ENCODE measurements at places on chromosomes 2 and 18.

DNA sequence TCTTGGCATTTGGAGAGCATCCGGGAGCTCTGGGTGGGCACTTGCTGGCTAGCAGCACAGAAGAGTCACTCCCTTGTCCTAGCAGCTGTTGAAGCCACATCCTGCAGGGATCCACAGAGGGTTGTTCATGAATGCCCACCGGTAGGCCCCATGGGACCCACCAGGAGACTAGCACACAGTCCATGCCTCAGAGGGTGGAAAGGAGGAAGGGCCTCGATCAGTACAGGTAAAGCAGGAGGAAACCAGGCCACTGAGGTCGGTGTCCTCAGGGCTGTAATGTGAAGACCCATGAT, 205.8 kb downstream of the SEPTIN10 start:
- DNase-seq, result no peak

DNA sequence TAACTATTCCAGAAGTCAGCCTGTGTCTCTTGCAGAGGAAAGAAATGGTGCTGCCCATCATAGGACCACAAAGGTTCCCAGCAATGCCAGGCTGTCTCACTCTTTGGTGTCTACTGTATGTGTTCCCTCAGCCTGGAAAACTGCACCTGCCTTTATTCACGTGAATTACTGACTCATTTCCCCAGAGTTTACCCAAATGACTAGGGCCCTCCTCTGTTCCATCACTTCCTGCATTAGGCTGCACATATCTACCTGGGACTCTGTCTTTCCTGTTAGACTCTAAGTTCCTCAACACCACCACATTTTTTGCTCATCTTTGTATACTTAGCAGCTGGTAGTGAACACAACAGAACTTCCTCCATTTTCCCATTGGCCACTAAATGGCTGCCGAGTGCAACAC, 188.3 kb downstream of the FHOD3 start:
- DNase-seq, result no peak

- DNase-seq, result no peak
These were observed 488.8 kb upstream of the RAB6C start for GRCh38 chr2:129490641-129491040.

DNA sequence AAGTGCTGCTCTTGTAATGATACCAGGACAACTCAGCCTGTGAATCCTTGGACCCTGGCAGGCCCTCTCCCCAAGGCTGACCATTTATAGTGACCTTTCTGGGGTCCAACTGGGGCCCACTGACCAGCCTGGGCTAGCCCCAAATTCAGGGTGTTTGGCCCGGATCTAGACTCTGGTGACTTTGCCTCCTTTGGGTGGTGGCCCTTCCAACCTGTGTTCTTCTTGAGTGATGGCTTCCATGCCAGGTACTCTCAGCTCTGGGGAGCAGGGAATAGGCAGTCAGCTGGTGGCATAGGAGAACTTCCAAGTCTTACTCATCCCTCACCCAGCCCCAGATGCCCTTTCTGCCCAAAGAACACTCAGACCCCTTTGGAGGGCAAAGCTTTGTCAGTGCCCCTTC, 10.3 kb downstream of the MYO7B start:
- peak; percentile 31 for DNase-seq

DNA sequence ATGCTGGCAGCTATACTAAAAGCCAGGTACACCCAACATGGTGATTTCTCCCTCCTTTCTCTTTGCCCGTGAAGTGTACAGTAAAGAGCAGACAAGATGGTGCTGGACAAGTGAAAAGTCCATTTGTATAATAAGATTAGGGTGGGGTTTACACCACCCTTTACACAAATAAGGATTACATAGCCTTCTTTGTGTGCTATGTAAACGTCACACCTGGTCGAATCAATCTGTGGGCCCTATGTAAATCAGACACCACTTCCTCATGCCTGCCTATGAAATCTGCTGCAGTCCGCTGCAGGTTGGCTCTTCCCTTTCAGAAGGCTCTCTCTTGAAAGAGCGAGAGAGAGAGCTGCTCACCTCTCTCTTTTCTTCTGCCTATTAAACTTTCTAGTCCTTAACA, 1054.3 kb upstream of the SLC39A10 start:
- no peak for DNase-seq

DNA sequence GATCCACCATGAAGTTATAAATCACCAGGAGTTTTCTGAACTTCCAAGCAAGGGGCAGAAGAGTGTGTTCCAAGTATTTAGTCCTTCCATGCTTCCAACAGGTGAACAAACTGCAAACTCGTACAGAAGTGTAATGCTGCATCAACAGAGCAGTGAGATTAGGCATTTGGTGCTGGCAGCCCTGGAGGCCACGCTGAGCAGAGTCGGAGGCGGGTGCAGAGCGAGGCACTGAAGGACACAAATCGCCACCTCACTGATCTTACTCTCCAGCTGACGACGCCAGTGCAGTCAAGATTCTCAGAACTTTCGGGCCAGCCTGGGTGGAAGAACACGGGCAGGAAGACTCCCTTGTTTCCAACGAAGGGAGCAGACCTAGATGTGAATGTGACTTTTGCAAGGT, 39.2 kb downstream of the SERPINE2 start:
- DNase-seq, result no peak

DNA sequence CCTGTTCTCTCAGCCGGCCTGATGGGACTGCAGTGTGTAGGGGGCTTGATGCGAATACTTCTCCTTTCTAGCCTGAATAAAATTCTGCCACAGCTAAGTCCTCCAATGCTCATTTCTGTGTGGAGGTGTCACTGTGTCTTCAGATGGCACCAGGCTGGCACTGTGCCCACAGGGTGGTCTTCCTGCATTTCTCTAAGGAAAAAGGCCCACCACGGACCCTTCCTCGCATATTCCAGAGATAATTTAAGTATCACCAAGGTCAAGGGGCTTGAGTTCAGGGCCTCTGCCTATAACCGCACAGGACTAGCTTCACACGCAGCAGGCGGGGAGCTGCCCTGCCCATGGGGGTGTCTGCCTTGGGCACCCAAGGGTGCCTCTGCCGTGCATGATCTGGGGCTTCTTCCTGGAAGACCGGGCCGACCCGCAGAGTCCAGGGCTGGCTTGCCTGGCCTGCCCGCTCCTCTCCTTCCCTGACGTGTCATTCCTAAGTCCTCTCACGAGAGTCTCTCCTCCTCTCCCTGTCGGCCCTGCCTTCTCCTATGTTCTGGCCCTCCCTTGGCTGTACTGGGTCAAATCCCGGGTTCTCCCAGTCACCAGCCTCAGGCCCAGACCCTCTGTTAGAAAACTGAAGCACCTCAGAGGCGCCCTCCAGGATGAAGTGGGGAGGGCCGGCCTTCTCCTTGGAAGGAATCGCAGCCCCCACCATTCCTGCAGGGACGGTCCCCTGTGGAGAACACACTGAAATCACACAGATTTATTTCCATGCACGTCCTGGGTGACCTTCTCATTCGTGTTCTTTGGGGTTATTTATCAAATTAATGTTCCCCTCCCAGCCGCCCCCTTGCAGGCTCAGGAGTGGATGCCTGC, 48.9 kb upstream of the PXDN start:
- DNase-seq, result no peak

GRCh38 chr2:184078496-184078895, 519.8 kb upstream of the ZNF804A start:
- DNase-seq, result no peak

DNA sequence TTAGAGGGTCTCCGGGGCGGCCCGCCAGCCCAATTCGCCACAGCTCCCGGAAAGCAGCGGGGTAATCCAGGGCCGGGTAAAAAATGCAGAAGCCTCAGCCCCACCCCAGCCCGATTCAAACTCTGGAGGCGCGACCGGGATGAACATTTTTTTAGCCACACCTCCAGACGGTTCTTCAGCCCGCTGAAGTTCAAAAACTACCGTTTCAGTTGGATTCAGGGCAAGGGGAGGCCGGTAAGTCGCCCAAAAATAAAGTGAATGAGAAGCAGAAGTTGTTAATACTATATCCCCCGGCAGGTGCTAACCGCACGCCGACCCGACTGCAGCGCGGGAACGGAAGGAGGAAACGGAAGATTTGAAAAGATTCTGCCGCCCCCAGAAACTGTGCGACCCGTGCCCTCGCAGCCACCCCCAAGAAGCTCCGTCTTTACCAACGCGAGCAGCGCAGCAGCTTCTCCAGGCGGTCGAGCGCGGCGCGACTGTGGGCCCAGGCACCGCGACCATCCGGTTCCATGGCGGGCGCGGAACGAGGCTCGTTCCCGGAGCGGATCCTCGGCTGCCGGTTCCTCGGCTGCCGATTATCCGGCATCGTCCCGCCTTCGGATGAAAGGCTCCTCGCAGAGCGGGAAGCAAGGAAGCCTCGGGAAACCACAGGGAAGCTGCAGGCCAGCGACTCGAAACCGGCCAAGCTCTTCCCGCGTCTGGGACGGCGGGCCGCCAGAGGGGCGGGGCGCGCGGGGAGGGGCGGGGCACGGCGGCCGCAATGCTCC, at the start of gene BARD1:
Gene BARD1, minus strand, starts transcription at position 703 of the 770 bp plus-strand sequence. Its CDS starts 114 bp downstream, at position 589.
- peak; percentile 64 for DNase-seq

DNA sequence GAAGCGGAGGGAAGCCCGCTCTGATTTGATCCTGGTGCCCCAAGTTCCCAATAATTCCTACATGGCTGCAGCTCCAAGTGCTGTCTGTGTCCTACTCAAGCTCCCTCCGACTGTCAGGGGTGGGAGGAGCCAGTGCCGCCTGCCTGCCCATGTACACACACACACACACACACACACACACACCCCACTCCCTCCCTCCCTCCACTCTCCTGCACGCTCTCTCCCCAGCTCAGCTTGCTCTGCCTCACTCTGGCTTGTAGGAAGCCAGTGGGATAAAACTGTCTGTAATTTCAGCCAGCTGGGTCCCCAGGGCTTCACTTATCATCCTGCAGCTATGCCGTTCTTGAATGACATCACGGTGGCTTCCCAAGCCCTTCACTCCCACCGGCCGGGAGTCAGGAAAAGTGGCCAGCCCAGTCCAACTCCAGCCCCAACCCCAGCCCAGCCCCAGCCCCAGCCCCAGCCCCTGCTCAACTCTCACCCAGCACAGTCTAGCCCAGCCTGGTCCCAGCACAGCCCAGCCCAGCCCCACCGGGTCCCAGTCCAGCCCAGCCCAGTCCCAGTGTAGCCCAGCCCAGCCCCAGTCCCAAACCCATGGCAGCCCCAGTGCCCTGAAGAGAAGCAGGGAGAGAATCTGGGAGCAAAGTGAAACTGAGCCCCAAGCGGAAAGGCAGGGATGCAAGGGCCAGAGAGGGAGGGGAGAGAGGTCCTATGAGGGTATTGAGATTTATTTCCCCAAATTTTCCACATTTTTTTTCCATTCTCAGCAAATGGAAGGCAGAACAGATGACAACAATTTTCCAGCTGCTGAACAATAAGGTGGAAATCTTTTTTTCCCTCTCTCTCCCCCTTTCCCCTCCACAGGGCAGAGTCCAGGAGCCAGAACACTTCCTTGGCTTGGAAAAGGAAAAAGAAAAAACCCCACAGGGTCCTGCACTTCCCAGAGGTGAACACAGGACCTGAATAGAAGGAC, 144.0 kb downstream of the TNS1 start:
- no peak for DNase-seq

DNA sequence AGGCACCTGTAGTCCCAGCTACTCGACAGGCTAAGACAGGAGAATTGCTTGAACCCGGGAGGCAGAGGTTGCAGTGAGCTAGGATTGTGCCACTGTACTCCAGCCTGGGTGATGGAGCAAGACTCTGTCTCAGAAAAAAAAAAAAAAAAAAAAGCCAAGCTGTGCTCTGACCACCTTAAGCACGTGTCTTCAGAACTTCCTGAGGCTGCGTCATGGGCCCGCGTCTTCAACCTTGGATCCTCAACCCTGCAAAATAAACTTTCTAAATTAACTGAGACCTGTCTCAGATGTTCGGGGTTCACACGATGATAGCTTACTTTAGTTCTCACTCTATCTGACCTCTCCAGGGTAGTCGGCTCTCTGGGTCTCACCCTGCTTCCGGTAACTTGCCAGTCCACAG, 65.8 kb upstream of the CABLES1 start:
- no peak for DNase-seq

DNA sequence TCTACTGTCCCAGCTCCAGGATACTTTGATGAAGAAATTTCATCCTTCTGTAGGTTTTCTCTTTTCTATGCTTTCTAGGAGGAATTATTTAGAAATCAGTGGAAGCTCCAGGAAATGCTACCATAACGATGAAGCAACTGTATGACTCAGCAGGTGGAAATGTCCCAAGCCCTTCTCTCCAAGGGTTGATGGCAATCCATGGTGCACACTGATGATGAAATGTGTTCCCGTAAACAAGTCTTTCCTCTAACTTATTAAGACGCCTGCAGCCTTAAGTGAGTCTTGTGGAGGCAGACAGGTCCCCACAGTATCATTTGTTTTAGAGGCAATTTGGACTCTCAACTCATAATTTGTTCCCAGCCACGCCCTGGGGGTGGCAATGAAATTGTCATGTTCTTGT, 777.6 kb upstream of the SOX11 start:
- no peak for DNase-seq

Data from left lobe of liver (tissue), 2 donors.